Stimulated activated CD4-positive, alpha-beta T cell treated with anti-CD3 and anti-CD28 coated beads, TNF-alpha, amount 100 ng/mL, for 1 hour (primary cell): ENCODE measurements at places on chromosomes 4 and X.

DNA sequence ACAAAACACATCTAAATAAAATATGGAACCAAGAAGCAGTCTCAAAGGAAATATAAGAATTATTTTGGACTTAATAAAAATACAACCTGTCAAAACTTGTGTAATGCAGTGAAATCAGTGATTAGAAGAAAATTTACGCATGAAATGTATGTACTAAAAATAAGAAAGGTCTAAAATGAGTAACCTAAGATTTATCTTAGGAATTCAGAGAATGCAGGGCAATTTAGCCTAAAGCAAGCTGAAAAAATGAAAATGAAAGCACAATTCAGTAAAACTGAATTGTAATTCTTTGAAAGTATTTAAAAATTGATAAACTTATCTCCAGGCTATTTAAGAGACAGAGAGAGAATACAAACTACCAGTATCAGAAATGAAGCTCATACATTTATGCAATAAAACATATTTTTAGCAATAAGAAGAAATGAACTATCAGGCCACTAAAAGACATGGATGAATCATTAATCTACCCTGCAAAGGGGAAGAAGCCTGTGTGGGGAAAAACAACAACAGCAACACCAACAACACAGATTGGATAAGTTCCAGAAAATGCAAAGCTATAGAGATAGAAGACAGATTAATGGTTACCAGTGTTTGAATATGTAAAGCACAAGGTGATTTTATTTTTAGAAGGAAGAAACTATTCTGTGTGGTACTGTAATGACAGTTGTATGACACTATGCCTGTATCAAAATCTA lies 442.0 kb upstream of the ADGRL3 start:
- no peak for DNase-seq

DNA sequence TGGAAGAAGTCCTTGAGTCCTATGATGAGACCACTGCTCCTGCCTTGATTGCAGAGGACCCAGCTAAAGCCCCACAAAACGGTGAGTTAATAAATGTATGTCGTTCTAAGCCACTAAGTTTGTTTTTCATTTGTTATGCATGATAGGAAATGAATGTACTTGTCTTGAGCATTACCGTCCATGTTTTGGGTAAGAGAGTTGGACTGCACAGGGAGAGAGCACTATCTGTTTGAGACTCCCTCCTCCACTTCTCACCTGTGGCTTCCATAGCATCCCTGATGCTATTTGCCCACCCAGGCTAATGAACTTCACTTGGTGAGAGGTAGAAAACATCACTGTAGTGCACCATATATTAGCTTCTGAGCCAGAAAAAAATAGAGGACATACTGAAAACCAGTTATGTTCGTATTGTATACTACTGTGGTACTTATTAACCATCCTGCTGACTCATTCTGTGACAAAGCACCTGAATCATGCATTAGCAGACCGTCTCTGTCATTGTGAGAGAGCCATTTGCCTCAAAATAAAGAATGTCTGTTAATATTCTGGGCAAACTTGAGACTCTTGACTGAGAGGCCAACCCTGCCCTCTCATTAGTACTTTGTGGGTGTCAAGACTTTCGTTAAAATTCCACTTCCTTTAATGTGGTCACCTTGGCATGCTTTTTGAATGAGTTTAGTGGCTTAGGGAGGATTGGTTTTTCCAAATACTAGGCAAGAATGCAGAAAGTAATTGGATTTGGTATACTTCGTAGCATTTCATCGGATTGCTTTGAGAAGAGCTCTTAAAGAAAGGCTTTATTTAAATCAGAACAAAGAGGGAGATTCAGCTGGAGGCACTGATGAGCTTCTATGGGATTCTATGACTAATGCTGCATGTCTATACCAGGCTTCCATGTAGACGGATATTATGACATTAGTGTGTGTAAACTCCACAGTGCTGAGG lies 99.3 kb upstream of the GRPR start:
- DNase-seq = no peak

DNA sequence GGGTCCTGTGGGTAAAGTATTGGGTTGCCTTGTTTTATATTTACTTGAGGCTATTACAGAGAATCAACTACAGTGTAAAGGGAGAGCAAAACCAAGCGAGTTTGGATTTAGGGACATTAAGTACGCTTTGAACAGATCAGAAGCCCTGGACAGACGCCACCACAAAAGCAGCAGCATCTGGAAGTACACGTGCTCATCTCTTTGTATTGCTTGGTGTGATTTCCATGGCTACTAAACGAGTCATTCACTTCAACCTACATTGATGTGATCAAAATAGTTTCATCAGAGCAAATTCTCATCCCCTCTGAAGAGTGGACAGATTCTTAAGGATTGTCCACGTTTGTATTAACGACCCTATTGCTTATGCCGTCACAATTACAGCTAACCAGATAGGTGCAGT lies 85.1 kb downstream of the SORBS2 start:
- DNase-seq = no peak

DNA sequence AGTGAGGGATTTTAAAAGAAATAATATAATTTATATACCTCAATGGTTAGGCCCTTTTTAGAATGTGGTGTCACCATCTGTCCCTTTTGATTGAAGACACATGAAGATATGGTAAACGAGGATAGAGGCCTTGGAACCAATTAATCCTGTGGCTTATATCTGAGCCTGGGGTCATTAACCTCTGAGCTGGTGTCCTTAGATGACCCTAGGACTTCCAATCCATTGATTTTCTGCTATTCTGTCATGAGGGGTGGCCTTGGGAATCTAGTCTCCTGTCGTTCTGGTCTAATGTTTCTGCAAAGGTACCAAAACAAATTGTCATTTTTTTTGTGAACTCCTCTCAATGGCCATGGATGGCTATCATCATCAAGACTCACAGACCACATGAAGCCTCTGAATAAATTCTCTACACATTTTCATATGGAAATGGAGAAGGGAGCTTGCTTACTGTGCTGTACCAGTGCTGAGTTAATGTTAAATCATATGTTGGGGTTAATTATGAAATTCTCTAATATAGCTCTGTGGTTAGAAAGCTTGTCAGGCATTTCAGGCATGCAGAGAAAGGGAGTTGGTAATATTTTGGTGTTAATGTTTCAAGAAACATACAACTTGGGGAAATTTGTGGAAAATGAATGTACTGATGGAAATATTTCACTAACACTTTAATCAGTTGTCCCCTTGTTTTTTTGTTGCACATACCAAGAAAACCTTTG lies 204.2 kb upstream of the IL15 start:
- DNase-seq = no peak

GRCh38 chrX:1492421-1493012 lies 39.8 kb upstream of the ASMTL start:
- no peak for DNase-seq

DNA sequence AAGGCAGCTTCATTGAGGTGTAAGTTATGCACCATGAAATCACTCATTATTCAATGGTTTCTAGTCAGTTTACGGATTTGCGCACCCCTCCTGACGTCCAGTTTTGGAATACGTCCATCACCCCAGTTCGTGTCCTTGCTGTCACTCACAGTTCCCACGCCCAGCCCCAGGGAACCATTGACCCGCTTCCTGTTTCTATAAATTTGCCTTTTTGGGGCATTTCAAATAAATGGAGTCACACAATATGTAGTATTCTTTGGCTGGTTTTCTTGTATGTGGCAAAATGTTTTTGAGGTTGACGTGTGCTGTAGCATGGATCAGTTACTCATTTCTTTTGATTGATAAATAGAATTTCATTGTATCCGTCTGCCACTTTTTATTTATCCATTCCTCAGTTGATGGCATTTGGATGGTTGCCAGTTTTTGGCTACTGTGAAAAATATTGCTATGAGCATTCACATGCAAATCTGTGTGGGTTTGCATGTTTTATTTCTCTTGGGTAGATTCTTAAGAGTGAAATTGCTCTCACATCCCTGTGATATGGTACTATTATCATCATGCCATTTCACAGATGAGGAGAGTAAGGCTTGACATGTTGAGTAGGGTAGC lies 18.4 kb upstream of the SORCS2 start:
- no peak for DNase-seq
